ENCODE measurements at places on chromosomes 6 and 20.

- DNase-seq: no peak
These were observed 52.9 kb downstream of the EDN1 start for GRCh38 chr6:12343122-12343439.

DNA sequence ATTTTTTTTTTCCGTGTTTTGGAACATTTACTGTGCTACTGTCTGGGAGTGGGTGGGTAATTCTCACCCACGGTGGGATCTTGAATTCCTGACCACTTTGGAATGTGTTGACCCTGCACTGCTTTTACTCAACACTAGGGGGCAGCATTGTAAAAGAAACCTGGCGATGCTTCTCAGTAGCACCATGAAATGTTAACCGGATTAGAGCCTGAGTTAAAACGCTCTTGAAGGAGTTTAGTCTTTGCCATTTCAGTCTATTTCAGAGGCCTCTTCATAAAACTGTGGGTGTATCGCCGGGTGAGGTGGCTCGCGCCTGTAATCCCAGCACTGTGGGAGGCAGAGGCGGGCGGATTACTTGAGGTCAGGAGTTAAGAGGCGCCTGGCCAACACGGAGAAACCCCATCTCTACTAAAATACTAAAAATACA is 114.4 kb upstream of the PRND start:
- DNase-seq: peak; percentile 76

DNA sequence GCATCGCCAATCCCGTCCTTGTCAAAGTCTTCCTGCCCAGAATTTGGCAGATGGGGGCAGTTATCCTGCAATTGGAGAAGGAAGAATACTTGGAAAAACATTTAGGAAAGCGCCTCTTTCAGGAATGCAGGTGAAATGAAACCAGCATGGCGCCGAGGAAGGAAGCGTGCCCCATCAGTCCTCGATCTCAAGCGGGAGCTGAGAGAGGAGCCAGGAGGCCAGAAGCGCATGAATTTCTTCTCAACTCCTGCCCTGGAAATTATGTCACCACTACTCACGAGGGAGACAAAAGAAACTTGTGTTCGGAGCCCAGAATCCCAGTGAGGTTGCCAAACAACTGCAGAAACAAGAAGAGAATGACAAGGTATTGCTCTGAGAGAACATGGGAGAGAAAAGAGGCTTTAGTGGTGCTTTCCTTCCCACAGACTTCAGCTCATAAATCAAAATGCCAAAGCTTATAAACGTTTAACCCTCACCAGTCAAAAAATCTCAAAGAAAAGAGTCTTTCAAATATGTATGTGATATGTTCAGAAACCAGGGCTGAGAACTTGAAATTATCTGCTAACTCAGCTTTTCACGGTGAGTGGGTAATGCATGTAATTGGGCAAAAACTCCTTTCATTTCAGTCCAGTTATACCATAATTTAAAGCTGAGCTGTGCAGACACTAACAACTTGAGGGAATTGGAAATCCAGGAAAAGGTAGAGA is 23.9 kb downstream of the THBS2 start:
- no peak for DNase-seq

- no peak for DNase-seq
These were observed 102.2 kb downstream of the DCDC2 start for GRCh38 chr6:24255676-24256075.

DNA sequence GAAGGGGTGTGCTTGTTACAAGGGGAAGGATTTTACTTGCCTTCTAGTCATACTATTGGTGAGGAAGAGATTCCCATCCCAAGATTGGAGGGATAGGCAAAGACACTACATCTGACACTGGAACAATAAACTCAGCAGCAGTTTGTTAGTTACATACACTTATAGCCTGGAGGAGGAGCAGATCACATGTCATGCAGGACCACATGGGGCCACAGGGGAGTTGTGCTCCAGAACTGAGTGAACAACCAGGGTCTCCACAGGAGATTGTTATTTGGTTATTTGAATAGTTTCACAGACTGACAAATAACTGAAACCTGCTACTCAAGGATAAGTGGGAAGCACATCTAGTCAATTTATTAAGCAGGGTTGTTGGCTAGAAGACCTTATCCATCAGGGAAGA is 559.4 kb upstream of the MANEA start:
- DNase-seq: no peak

DNA sequence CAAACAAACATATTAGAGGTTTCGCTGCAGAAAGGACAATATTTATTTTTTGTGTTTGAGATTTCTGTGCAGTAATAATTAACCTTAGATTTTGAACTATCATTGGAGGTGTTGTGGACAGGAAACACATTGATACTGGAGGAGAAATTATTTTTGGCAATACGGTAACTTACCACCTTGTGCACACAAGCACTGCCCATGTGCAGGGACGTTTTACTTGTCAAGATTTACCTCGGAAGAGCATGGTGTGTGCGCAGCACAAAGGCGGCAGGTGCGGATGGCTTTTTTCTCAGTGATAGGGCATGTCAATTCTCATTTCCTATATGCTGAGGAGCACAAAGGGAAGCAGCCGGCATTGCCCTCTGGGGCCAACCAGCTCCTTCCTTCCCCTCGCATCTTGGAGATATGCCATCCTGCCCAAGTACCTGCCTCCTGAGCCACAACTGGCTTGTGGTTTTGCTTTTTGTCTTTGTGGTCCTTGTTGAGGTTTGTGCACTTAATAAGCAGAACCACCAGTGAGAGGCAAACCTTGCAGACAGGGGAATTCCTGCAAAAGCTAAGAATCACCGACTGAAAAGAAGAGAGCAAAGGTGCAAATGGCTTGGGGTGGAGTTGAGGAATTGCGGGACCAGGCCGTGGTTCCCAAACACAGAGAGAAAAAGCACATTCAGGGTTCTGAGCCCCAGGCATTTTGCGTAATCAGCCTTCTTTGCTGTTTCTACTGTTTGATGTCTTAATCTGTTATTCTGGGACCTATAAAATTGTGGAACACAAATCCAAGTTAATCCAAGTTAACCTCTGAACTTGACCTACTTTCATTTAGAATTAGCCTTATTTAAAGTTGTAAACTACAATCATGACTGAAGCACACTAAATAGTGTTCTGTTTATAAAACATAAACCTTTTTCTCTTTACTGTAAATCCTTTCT is 21.9 kb downstream of the SAMD5 start:
- DNase-seq: peak; percentile 76

DNA sequence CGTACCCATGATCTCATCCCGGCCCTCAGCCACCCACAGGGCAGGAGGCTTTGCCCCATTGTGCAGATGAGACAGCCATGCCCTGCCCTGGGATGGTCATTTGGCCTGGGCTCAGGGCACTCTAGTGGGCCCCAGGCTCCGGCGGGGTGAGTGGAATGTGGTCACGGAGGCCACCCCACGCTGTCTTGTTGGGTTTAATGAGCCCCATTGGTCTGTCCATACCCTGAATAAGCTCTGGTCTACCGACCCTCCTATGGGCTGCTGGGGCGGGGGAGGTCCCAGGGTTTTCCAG is 50.6 kb downstream of the FGD2 start:
- no peak for DNase-seq

DNA sequence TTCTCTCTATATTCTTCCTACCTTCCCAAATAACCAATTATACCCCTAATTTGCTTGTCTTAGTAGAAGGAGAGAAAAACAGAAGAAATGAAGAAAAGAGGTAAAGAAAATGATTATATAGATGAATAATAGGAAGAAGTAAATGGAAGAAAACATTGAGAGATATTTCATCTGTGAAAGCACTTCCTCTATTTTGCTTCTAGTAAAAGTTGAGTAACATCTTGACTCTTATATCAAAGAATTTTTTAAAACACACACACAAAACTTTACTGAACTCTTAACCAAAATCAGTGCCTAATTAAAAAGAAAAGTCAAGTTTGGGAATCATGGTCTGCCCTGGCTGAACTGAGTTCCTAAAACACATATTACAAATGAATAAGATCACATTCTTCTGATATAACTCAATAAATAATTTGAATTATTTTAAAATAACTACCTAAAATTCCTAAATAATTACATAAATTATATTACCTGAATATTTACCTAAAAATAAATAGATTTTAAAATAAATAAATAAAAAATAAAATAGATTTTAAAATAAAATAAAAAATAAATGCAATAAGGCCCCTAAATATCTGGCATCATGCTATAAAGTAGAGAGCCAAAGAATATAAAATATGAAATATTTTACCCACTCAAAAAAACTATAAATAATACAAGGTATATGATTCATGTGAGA is 8.8 kb downstream of the SLC17A2 start:
- DNase-seq: no peak

GRCh38 chr6:16092140-16092539 is 36.7 kb upstream of the MYLIP start:
- DNase-seq: no peak

DNA sequence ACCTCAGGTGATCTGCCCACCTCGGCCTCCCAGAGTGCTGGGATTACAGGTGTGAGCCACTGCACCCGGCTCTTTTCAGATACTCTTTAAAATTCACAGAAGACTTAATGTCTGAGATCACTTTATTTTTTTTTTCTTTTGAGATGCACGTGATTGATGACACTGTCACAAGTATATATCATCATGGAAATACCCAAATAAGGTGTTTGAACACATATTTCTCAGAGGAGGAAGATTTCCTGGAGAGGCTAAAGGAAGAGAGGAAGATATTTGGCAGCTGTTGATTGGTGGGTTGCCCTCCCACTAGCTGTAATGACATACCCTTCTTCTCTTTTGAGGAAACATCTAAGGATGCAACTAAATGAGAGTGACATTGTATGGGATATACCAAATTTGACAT is 225.9 kb upstream of the CITED2 start:
- DNase-seq: no peak

DNA sequence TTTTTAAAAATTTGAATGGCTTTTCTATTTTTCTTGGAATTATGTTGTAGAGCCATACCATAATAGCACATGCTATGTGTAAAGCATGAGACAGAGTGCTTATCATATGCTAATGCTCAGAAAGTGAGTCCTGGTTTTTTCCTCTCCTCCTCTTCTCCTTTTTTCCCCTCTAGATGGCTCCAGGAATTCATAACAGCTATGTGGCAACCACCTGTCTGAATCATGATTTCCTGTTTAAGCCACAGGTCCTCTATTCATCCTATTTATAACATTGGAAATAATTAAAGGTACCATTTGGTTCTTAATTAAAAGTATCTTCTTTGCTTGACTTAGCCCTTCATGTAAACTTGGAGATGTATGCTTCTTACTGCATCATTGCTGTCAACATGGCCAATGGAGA is 260.0 kb upstream of the MAP3K7 start:
- DNase-seq: peak; percentile 53

- DNase-seq: no peak
These were observed 34.9 kb downstream of the RNF24 start for GRCh38 chr20:3980260-3981131.

DNA sequence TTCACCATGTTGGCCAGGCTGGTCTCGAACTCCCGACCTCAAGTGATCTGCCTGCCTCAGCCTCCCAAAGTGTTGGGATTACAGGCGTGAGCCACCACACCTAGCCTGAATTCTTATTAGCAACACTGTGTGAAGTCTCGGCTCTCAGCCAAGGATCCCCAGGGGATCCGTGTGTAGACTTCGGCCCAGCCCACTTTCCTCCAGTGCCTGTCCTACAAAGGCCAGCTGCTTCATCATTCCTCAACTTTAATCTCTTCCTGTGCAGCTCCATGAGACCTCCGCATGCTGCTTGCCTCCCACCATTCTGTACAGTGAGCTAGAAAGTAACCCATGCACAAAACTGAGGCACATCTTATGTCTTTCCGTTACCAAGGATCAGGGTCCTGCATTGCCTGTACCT is 71.8 kb downstream of the SAMD3 start:
- DNase-seq: no peak

Data from DMS53 (cell line).